ENCODE measurements at places on chromosomes 12 and 14.

DNA sequence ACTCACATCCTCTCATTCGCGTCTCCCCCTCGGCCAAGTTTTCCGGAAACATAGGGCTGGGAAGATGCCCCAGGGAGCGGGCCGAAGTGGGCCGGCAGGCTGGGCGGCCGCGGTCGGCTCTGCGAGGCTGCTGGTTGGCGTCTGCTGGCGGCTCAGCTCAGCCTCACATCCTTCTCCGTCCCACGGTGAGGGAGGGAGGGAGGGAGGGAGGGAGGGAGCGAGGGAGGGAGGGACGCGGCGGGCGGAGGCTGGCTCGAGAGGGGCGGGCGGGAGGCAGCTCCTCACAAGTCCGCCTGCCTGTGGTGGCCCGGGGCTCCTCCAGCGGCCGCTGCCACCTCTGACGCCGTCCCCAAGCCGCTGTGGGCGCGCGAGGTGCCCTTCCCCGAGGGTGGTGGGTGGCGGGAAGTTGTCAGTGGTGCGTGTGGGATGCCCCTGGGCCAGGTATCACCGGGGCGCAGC, 93.8 kb downstream of the RFLNA start:
- DNase-seq, result no peak

GRCh38 chr12:86730233-86730632, 474.0 kb upstream of the MGAT4C start:
- no peak for DNase-seq

- no peak for DNase-seq
Observed at GRCh38 chr14:51534610-51535011, 117.1 kb upstream of the FRMD6 start.

DNA sequence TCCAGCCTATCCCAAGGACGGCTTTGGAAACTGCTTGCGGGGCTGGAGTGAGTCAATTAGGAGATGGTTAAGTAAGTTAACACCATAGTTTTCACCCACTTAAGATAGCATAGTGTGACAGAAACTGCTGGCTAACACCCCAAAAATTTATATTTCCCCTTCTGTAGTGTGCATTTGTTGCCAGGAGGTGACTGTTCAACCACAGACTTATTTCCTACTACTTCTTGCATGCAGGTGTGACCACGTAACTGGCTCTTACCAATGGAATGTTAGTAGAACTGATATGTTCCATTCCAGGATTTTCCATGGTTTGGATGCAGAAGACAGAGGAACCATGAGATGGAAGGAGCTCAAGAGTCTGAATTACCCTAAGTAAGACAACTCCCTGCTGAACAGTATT, 52.9 kb upstream of the SLC35F4 start:
- no peak for DNase-seq

GRCh38 chr14:28102814-28103213, 663.8 kb upstream of the FOXG1 start:
- DNase-seq, result no peak

DNA sequence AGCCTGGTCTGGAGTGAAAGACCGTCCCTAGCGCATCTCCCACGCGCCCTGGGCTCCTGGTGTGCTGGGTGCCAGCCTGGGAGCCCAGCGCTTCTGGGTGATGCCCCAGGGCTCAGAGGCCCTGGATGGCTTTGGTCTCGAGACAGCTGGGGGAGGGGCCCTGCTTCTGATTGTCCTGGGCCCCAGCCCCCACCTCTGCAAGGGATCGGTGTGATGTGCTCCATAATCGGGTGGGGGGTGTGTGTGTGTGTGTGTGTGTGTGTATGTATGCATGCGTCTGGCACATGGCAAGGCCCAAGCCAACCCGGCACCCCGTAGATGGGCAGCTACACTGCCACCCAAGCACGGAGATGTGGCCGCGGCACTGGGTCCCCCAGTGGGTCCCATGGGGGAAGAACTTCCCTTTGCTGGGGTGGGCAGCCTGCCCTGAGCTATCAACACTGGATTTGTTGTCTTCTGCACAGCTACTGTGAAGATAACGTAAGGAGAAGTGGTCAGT, 3.1 kb downstream of the ZBTB42 start:
- no peak for DNase-seq

DNA sequence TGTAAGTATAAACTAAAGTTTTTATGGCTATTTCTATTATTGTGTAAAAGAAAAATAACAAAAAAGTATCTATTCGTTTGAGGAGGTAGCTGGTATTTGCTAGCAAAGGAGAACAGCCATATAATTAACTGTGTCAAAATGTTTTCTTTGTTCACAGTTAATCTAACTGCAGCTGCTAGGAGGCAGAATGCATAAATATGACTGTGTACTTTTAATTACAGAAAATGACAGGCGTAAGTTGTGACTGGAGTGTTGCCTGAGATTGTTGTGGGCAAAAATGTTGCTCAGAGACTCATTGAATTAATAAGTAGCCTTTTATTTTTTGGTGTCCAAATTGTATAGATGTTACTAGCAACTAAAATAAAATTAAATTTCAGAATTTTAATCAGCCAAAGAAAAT, 33.5 kb downstream of the PTPRO start:
- no peak for DNase-seq

GRCh38 chr12:56288705-56289387, 11.3 kb downstream of the CS start:
- no peak for DNase-seq

GRCh38 chr12:94768398-94769046, 118.2 kb upstream of the TMCC3 start:
- no peak for DNase-seq

DNA sequence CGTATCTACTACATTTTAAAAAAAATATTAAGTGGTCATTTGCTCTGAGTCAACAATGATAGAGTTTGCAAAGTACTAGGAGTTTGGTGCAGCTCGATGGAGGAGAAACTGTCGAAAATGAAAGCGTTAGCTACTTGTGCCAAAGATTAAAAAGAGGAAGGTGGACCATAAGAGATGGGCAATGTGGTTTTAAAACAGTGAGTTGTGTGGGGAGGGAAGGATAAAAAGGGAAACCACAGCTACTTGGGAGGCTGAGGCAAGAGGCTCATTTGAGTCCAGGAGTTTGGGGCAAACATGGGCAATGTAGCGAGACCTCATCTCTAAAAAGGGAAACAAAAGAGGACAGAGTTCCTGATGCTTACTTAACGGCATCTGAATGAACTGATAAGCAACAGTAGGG, 18.2 kb upstream of the STRAP start:
- DNase-seq, result peak; percentile 8

- DNase-seq, result peak; percentile 3
Observed at GRCh38 chr12:101407049-101407435, 530 bp downstream of the ARL1 start.

- no peak for DNase-seq
Observed at GRCh38 chr14:63371033-63371432, 52.3 kb upstream of the GPHB5 start.

GRCh38 chr12:6076346-6076745, 48.1 kb downstream of the VWF start:
- no peak for DNase-seq

- DNase-seq, result no peak
Observed at GRCh38 chr12:29763301-29763683, 20.4 kb downstream of the TMTC1 start.

GRCh38 chr12:131356485-131357184, 354.3 kb upstream of the SFSWAP start:
- no peak for DNase-seq

DNA sequence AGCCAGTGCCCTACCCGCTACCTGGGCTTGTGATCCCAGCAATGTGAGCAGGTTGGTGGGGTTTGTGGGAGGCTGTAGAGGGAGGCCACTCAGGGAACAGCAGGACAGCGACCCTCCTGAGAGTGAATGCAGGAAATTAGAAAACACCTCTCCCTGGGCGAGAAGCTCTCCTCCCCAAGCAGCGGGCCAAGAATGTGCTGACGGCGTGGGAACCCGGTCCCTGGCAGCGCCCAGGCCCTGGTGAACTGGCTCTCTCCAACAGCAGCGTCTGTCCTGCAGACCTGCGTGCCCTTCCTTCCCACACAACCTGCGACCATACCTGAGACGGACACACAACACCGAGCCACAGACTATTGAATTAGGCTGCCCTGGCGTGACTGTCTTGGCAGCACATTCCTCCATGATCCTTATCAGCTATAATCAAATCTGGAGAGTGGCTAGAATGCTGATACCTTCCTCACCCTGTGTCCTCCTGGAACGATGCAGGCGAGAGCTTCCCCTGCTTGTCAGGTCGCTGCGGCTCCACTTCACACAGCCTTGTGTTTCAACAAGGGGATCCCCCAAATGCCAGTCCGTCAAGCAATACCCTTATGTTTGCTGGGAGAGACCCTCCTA, 114.8 kb upstream of the GSC start:
- no peak for DNase-seq

DNA sequence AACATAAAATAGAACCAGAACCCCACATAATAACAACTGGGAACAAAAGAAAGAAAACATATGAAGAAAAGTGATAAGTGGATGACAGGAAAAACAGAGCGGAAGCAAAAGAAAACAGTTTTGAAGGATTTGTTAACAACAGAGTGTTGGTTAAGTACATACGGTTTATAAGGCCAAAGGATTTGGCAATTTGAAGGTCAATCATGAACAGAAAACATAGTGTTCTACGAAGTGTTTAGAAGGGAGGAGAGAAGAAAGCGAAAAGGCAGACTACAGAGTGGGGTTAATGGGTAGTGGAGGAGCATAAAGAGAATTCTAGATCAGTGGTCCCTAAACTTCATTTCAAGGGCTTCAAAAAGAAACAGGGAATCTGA, 3.9 kb upstream of the AP4S1 start:
- DNase-seq, result no peak

GRCh38 chr12:95548539-95549391, 2.5 kb downstream of the USP44 start:
- peak; percentile 64 for DNase-seq

DNA sequence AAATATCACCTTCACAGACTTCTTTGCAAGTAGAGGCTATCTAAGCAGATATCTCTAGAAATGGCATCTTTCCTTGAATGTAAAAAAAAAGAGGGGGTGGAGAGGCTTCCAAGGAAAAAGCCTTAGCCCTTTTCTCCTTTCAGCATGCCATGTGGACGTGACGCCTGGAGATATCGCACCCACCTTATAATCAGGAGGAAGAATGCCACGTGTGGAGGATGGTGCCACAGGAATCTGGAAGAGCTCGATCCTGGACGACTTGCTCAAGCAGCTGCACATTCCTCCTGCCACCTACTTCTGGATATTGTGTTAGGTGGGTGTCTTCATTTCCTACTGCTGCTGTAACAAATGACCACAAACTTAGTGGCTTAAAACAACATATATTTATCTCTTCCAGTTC, 203.6 kb downstream of the NUAK1 start:
- DNase-seq, result no peak

- DNase-seq, result no peak
Observed at GRCh38 chr12:19946550-19946949, 421.8 kb upstream of the PDE3A start.

DNA sequence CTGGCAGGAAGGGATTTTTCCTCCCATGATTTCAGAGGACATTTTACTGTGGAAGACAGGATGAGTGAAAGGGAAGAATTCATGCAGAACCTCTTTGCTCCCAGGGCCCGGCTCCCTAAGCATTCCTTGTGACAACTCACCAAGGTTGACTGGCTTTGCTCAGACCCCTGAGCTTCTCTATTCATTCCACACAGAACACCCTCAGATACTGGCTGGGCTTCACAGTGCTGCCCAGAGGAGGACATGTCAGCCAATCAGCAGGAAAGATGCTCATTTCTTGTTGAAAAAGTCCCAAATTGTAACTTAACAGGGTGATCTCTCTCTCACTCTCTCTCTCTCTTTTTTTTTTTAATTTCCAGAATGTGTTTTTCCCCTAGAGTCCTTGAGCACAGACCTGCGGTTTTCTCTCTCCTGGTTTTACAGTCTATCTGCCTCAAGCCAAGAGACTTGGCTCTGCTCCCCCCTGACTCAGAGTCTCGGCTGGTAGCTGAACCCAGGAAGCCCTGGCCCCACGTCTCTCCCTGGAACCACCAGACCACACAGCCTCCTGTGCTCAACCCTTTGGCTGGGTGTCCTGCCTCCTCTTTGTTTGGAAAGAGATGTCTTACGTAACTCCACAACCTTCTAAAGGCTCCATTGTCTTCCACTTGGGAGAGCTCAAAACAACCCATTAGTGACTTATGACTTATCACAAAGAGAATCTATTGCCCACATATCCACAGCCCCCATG, 43.9 kb downstream of the SSPN start:
- DNase-seq, result no peak

- no peak for DNase-seq
Observed at GRCh38 chr14:92914087-92914656, 8.8 kb upstream of the CHGA start.

DNA sequence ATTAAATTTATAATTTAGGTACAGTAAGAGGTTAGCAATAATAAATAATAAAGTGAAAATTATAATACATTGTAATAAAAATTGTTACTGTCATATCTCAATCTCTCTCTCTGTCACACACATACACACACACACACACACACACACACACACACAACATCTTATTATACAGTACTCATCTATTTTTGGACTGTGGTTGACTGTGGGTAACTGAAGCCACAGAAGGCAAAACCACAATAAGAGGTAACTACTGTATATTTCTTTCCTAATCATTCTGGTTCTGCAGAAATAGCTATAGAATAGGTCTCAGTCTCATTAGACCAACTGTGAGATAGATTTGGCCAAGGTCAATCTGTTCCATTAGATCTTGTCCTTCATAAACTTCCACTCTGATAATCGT, 33.1 kb upstream of the PTPRO start:
- DNase-seq, result no peak

DNA sequence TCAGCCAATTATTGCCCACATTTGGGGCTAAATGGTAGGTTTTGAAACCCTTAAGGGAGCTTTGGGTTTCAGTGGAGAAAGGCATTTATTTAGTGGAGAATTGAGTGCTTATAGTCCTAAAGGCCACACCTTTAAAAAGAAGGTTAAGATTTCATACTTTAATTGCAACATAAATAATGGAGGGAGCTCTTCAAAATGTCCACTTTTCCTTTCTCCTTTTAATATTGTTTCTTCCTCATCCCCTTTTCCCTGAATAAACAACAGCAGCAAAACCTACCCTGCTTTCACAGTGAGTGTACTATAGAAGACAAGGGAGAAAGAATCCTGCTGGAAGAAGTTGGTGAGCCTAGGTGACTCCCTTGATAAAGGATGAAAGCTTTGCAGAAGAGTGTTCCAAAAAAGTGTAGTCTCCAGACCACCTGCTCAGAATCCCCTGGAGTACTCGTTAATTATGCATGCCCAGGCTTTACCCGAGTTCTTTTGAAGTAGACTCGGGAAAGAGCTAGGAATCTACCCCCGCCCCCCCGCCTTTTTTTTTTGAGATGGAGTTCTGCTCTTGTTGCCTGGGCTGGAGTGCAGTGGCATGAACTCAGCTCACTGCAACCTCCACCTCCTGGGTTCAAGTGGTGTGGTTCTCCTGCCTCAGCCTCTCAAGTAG, 11.5 kb upstream of the EID3 start:
- no peak for DNase-seq

DNA sequence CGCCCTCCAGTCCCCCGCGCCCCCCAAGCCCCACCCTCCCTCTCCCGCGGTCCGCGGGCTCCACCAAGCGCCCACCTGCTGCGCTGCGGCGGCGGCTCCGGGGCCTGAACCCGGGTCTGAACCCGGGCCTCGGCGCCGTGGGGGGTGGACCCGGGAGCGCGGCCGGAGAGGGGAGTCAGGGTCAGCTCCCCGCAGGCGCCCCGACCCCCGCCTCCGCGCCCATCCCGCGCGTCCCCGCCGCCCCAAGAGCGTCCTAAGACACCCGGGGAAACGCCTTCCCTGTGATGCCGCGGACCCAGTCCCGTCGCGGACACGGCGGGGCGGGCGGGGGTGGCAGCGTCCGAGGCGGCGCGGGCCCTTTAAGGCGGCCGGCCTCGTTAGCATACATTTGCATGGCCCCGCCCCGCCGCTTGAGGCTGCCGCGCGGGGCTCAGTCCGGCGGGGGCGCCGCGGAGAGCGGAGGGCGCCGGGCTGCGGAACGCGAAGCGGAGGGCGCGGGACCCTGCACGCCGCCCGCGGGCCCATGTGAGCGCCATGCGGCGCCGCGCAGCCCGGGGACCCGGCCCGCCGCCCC, at the start of gene MMP17:
Gene MMP17, plus strand, starts transcription at position 433 of the 574 bp plus-strand sequence. Its CDS starts 102 bp downstream, at position 535.
- DNase-seq, result peak; percentile 43

Measured in memory B cell (primary cell).